A172 (cell line): ENCODE measurements at places on chromosomes 3 and 15. TPM values are rescaled to one million over a fixed set of nuclear protein-coding genes. Genes with fewer than 3 reads are reported as not detected.

- DNase-seq: no peak
These were observed 125.9 kb downstream of the ATP10A start for GRCh38 chr15:25737218-25737643.

DNA sequence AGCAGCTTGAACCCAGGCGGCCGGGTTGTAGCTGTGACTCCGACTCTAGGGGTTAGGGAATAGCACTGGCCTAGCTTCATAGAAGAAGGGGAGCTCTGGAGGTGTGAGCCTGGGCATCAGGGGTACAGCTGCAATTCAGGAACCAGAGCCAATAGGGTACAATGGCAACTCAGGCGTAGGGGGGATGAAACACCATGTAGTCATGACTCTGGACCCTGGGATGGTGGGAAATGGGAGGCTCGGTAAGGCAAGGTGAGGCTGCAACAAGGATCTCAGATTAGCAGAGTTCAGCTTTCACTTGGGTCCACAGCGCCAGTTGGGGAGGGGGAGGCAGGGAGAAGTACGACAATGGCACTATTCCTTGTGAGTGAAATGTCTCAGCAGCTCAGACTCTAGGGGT, 210.2 kb upstream of the LYSMD4 start:
- no peak for DNase-seq

GRCh38 chr3:184354121-184354728, 7.2 kb downstream of the CLCN2 start:
- no peak for DNase-seq

DNA sequence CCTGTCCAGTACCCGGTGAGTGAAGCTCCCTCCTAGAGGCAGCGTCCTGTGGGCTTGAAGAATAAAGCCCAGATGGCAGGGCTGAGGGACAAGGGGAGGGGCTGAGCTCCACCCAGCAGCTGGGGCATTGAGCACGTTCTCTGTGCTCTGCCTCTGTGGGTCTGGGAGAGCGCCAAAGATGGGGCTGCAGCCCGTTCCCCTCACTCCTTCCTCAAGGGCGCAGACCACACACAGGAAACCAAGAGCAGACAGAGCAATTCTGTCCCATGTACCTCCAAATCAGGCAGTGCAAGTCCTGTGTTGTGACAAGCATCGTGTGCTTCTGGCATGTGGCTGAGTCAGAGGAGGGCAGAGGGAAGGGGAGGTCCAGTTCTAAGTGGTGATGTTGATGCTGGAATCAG, 15.7 kb upstream of the KIF23 start:
- DNase-seq: no peak

DNA sequence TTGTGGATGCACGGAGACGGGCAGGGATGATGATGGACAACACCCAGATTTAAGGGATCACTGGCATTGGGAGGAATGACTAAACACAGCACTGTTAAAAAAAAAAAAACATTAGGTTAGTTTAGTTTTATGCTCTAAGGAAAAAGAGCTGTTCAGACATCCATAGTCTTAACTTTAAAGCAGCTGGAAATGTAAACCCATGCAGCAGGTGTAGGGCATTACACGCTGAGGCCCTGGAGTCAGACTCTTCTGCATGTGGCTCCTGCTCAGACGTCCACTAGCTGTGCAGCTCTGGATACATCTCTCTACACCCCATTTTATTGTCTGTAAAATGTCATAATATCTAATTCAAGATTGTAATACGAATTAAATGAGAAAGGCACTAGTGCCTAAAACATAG, 191.8 kb upstream of the RASGRP1 start:
- no peak for DNase-seq

DNA sequence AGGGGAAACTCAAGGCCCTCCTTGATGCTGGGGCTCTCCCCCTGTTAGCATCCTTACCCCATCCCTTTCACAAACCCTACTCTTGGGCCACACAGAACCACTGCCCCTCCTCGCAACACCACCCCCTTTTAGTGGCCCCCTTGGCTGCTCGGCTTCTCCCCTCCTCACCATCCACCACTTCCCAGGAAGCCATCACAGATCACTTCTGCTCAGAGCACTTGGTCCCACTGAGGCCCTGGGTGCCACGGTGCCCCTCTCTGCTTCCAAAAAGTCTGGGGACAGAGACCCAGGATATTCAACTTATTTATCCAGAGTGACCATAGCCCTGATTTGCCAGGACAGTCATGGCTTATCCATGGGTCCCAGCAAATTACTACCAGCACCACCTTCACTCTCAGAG, 2.4 kb downstream of the RHCG start:
- DNase-seq: no peak

GRCh38 chr3:138361561-138361971, 13.2 kb downstream of the MRAS start:
- DNase-seq: no peak

GRCh38 chr3:58409663-58410062, 24.0 kb downstream of the PDHB start:
- no peak for DNase-seq

GRCh38 chr3:110343945-110344344, 727.7 kb upstream of the NECTIN3 start:
- DNase-seq: peak; percentile 28

DNA sequence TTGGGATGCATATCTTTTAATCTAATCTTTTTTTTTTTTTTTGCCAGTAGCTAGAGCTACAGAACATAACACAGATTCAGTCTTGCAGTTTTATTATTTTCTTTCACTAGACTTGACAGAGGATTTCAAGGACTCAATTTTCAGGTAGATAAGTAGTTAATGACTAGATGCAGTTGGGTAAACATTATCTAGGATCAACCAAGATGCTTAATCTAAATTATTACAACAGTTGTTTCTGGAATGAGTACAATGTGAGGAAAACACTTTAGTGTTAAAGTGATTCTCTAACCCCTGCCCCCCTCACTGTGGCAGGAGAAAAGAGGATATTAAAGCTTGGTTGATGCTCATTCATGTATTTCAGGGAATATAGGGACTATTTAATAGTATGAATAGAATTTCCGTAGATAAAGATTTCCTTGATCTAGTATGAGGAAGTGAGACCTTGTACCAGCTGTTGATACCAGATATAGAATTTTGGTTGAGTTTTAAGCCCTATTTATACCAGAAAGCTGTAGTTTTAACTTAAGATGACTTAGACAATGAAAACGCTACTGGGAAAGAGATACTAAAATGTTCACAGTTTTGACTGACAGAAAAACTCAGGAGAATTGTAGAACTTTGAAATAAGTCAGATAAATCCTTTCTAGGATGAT, 389.0 kb upstream of the C2CD4B start:
- no peak for DNase-seq

GRCh38 chr3:146250449-146251382, at the start of gene PLSCR4:
Gene PLSCR4 (minus strand): TSS chr3:146251105. CDS start chr3:146222071, 29,034 bp downstream.
- peak; percentile 54 for DNase-seq

- no peak for DNase-seq
These were observed 7.6 kb downstream of the SI start for GRCh38 chr3:165070682-165071081.

GRCh38 chr15:50786871-50787270, 21.4 kb upstream of the SPPL2A start:
- no peak for DNase-seq

- DNase-seq: no peak
These were observed 334.8 kb downstream of the LPP start for GRCh38 chr3:188488801-188489200.

- DNase-seq: no peak
These were observed 946.8 kb downstream of the TUSC7 start for GRCh38 chr3:117656391-117656790.

GRCh38 chr15:94229591-94230369, 1.6 kb upstream of the MCTP2 start:
- no peak for DNase-seq

DNA sequence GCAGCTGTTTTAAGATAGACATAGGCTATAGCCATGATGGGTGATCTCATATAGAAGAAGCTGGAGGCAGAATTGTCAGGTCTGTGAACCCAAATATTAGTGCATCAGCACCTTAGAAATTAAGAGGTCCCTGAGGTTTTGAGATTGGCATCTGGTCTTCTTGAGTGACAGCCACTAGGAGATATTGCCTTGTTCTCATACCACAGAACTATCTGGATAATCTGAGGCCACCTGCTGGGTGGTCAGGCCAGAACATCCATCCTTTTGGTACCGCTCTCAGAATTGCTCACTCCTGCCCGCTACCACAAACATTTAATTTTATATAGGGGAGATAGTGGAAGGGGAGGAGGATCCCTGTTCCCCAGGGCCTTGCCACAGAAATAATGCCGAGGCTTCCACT, 210.6 kb upstream of the ZPLD1 start:
- DNase-seq: no peak

DNA sequence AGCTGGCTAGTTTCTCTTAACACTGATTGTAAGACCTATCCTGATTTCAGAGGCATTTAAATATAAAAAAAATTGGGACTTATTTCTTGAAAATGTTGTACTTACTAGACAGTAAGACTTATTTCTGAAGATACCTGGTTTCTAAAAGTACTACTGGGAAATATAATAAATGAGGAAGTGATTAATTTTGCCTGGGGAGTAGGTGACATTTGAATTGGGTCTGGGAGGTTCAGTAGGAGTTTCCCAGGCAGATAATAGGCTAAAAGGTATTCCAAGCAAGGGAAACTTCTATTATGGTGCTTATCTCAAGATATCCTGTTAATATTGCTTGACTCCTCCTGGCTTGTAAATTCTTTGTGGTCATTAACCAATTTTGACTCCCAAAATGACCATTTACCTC, 6.5 kb upstream of the IQGAP1 start:
- DNase-seq: no peak

DNA sequence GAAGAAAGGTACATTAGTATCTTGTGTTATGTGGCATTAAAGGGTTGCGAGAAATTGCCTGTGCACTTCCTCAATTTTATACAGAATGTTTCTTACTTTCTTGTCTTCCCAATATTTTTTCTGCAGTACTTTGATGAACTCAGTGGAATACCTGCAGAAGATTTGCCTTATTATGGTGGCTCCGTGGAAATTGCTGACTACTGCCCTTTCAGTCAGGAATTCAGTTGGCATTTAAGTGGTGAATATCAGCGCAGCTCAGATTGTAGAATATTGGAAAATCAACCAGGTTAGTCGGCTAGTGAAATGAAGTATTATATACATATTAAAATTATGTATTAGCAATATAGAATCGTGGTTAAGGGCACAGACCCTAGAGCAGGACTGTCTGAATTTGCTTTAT, 61.3 kb downstream of the LMLN start:
- no peak for DNase-seq

GRCh38 chr3:23162934-23163333, 40.2 kb upstream of the UBE2E2 start:
- DNase-seq: no peak

DNA sequence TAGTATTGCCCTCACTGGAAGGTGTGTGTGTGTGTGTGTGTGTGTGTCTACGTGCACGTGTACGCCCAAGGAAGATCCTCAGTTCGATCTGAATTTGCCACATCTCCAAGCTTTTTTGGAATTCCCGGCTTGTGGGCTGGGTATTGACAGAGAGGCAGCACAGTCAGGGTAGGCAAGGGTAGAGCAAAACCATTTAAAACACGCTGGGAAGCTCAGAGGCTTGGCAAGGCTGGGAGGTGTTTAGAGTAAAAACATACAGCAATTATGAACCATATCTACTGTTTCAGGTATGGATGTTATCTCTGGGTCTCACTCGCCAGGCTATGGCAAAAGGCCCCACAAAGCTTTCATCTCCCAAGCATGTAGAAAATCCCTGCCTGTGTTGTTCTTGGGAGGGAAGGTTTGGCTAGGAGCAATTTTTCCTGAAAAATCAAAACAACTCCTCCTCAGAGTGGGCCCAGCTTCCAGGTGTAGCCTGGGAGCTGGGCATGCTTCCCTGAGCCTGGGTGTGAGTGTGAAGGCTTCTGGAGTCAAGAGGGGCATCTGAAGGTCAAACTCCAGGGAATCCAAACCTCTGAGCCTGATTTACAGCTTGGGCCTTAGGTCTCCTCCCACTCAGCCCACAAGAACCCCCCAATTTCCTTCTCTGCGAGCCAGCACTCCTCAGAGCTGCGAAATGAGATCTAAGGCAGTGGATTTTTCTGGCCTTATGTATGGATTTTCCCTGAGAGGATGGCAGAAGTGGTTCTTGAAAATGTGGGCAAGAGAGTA, 244.8 kb upstream of the TPRG1 start:
- DNase-seq: no peak

DNA sequence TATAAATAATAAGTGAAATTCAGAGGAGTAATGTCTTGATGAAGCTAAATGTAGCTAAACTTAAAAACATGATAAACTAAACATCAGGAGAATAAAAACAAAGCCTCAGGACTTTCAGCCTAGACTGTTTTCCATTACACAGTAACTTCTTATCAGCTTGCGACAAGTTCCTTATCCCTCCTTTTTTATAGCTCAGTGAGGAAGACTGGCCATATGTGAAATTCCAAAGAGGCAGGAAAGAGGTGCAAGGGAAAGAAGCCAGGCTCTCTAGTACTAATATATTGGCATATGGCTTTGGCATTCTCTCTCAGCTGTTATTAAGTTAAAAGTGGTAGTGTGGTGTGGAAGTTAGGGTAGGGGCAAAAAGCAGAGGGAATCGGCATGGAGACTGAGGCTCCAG, 4.4 kb downstream of the COX17 start:
- no peak for DNase-seq

GRCh38 chr3:50602595-50603191, 8.9 kb downstream of the CISH start:
- no peak for DNase-seq

DNA sequence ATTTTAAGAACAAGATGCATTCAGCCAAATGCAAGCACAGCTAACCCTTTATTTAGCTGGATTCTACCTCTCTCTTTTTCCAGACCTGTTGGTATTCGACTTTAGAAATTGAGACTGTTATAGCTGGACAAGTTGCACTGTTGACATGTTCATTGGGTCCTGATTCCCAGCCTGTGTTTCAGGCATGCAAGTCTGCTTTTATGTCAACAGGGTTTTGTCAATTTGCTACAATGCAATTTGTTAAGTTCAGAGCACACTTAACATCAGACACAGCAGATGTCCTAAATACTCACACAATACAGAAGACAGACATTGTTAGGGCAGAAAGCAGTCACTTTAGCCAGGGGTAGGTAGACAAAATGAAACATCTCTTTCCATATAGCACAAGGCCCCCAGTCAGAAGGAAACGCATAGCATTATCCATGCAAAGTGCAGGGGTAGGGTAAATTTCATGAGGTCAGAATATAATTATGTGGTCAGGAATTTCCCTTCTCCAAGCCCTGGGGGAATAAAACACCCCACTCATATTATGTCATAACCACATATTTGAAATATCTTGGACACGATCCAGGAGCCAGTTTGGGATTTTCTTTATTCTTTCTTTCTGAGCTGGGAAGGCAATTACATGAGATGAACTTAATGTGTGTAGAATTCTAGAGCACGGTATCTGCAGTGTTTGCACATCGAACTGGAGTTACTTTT, 504.1 kb downstream of the NTRK3 start:
- peak; percentile 90 for DNase-seq

TM4SF1 gene
- total RNA-seq: 154 and 177 TPM in 2 replicates

GPR62 gene
- total RNA-seq: not detected in 2 replicates

GOLGA6L10 gene
- 0.07 TPM in 1 of 2 replicates, not detected in the other for total RNA-seq

UBAP1L gene
- 0.05 and 0.65 TPM in 2 replicates for total RNA-seq

SLC9C1 gene
- total RNA-seq: not detected in 2 replicates

SENP8 gene
- total RNA-seq: 1.3 and 1.8 TPM in 2 replicates

ZNF80 gene
- not detected in 2 replicates for total RNA-seq

PATL2 gene
- not detected in 2 replicates for total RNA-seq

ARPIN gene
- total RNA-seq: 7.3 and 8.9 TPM in 2 replicates

ITIH4 gene
- 0.69 and 1.1 TPM in 2 replicates for total RNA-seq

MCTP2 gene
- total RNA-seq: not detected in 2 replicates

USP19 gene
- total RNA-seq: 48.3 and 54.2 TPM in 2 replicates
